ENCODE measurements at places on chromosomes 12 and 14.

GRCh38 chr14:100058777-100059437 is 6.3 kb upstream of the EVL start:
- no peak for DNase-seq

DNA sequence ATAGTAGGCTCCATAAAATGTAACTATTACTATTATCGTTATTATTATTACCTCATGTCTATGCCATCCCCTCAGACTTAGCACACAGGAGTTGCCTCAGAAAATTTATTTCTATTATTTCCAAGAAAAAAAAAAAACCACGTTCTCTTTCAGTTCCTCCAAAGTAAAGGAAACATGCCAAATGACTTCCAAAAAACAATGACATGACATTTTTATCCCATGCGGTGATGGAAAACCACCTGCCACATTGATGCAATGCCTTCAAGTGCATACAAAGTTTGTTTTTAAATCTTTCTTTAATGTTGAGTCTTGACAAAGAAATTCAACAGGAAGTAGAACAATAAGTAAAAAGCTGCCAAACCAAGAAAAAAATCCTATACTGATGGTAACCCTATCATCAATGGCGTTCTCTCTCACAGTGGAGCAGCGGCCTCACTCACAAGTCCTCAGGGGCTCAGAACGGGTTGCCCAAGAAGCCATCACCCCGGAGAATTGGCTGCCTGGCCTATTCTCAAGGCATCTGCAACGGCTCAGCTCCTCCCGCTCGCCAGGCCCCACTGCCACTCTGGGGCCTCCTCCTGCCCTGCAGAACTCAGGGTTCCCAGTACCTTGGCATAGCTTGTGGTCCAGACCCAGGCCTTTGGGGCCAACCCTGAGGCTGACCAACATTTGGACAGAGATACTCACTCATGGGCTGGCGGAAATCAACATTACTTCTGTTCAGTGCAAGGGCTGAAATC is 51.9 kb downstream of the SERPINA3 start:
- DNase-seq: no peak

DNA sequence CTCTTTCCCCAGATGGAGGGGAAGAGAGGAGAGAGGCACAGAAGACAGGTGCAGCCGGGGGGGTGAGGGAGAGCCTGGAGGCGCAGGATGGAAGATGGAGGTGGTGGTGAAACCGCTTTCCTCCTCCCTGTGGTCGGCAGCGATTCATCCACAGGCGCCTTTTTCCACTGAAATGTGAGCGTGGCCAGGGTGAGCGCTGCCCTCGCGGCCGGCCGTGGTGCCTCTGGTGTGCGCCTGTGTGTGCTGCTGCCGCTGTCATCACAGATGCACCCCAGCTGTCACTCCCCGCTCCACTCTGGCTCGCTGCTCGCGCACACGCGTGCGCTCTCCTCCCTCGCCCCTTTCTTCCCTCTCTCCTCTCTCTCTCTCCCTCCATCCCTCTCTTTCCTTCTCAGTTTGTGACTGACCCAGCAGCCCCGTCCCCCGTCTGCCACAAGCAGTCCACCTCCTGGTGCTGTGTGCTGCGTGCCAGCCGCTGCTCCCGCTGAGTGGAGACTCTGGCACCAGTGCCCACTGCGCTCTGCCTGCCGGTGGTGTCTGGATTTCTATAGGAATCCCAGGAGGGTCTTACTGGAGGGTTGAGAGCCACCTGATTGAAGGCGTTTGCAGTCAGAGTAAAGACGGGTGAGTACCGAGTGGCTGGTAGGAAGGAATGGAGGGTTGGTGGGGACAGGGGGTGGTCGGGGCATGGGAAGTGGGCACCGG is at the start of gene LRTM2:
LRTM2 (plus strand) TSS at position 375 of the 705 bp plus-strand sequence. CDS start 7,584 bp downstream, outside the sequence.
- no peak for DNase-seq

DNA sequence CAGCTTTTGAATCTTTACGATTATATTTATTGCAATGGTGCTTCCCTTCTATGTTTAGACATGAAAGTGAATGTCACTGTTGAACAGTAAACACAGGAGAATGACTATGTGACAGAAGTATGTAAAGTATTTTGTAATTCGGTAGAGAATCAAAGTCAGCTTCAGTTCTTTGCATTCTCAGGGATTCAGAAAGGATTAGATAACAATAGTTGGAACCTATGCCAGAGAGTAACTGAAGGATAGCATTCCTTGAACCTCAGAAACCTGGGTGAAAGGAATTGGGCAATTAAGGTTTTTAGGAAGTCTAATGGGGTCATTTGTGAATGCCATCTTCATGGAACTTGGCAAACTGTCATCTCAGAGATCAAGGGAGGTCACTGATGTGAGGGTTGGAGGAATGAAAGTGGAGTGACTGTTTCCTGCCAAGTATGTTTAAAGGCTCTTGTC is 305.3 kb upstream of the DDHD1 start:
- DNase-seq: no peak

GRCh38 chr12:93156086-93156716 is 221.5 kb upstream of the NUDT4 start:
- no peak for DNase-seq

DNA sequence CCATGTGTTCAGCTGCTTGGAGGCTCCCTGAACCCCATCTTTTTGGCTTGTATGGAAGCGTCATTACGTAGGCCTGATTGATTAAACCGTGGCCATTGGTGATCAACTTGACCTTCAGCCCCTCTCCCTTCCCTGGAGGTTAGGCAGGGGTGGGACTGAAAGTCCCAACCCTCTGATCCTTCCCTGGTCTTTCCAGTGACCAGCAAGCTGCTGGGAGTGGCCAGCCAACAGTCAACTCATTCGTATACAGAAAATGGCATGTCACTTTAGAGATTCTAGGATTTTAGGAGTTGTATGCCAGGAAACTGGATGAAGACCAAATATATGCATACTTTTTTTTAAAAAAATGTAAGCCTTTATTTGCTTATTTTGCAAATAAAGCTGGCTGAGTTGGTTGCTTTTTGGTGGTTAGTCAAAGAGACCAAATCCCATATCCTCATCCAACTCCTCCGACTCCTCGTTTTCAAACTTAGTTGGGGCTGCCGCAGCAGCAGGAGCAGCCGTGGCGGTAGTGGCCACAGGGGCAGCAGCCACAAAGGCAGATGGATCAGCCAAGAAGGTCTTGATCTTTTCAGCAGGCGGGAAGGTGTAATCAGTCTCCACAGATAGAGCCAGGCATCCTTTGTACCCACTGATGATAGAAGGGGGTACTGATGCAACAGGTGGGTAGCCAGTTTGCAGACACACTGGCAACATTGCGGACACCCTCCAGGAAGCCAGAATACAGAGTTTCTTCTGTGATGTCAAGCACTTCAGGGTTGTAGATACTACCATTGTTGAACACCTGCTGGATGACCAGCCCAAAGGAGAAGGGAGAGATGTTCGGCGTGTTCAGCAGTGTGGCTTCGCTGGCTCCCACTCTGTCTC is 16.6 kb downstream of the NFKBIA start:
- DNase-seq: no peak

GRCh38 chr14:98868866-98869265 is 403.1 kb downstream of the BCL11B start:
- no peak for DNase-seq

DNA sequence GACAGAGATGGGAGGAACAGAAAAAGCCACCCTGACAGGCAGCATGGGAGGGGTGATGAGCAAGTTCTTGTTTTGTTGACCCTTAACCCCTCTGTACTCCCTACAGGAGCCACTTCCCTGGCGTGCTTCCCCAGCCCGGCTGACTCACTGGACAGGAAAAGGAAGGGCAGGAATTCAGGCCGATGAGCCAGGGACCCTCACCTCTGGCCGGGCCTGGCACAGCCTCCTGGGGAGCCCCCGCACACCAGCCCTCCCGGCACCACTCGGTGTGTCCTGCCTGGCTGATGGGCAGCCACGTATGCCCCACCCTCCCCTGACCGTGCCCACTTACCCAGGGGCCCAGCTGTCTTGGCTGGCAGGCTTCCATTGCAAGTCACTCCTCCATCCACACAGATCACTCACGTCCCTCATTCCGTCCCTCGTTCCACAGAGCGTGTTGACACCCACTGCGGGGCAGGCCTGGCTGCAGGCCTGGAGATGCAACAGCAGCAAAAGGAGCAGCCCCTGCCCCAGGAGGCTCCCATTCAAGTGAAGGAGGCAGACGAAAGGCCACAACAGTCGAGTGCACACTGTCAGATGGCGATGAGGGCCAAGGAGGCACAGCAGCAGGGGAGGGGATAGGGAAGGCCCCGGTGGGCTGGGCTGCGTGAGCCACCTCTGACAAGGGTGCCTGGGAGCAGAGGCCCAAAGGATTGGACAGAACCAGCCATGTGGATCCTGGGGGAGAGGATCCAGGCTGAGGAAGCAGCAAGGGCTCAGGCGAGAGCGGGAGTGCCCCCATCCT is 19.7 kb upstream of the CD9 start:
- no peak for DNase-seq

GRCh38 chr14:91418387-91419043 is 895 bp upstream of the CCDC88C start:
- DNase-seq: peak; percentile 68

- no peak for DNase-seq
Observed at GRCh38 chr12:95435355-95435754, 38.6 kb upstream of the METAP2 start.
